ENCODE measurements at places on chromosomes 1 and 21. TPM values are rescaled to one million over a fixed set of nuclear protein-coding genes. Genes with fewer than 3 reads are reported as not detected.

Gene UQCRHL
- total RNA-seq: 6.5 TPM

Gene KRTAP24-1
- not detected for total RNA-seq

Gene ZNF678
- total RNA-seq: 1.8 TPM

Gene FAM78B
- 0.31 TPM for total RNA-seq

Gene PCSK9
- total RNA-seq: 3.7 TPM

Gene CFAP107
- not detected for total RNA-seq

Gene SLC44A3
- total RNA-seq: 1.9 TPM

Gene NID1
- 6.7 TPM for total RNA-seq

Gene LMX1A
- total RNA-seq: not detected

Gene RGS8
- not detected for total RNA-seq

Gene FBLIM1
- total RNA-seq: 31.1 TPM

Gene RHBDL2
- 2.3 TPM for total RNA-seq

Gene TOMM40L
- 10.7 TPM for total RNA-seq

Gene ESPN
- total RNA-seq: 0.32 TPM

Gene CHIA
- total RNA-seq: not detected

Gene PDZK1
- total RNA-seq: 0.39 TPM

Gene IVNS1ABP
- total RNA-seq: 27.2 TPM

Gene PRAMEF2
- not detected for total RNA-seq

Gene SLFNL1
- not detected for total RNA-seq

Gene DNASE2B
- not detected for total RNA-seq

Gene TEDDM1
- total RNA-seq: not detected

Gene CCDC185
- total RNA-seq: not detected

Gene LCE6A
- not detected for total RNA-seq

Gene OR2M5
- total RNA-seq: not detected

Gene HCRTR1
- total RNA-seq: not detected

Gene CNTN2
- total RNA-seq: not detected

Gene DDR2
- 0.68 TPM for total RNA-seq

Gene MX2
- total RNA-seq: not detected

Gene C1orf87
- total RNA-seq: not detected

Gene BARHL2
- not detected for total RNA-seq

Gene PTPRF
- 83.1 TPM for total RNA-seq

Gene CLCA2
- total RNA-seq: not detected

Gene RBM11
- total RNA-seq: not detected

Gene ANGPTL7
- not detected for total RNA-seq

Gene IRF6
- 0.05 TPM for total RNA-seq

Gene TBX15
- total RNA-seq: not detected

Gene LCE2D
- not detected for total RNA-seq

Gene RAD54L
- total RNA-seq: 10.9 TPM

Gene NHLH1
- 0.34 TPM for total RNA-seq

Gene ARHGEF16
- 6.0 TPM for total RNA-seq

Gene OBSCN
- total RNA-seq: 5.9 TPM

Gene ADAM30
- not detected for total RNA-seq

Gene HTR6
- 0.18 TPM for total RNA-seq

Gene FAM163A
- total RNA-seq: not detected

Gene ADORA1
- 1.0 TPM for total RNA-seq

Gene ROR1
- 8.5 TPM for total RNA-seq

Gene TRIM63
- 0.54 TPM for total RNA-seq

Gene WDR64
- not detected for total RNA-seq

Gene PODN
- total RNA-seq: not detected

Gene WLS
- total RNA-seq: 21.0 TPM
